Skeletal muscle cell (primary cell): ENCODE measurements at places on chromosomes 4 and X.

GRCh38 chrX:10176121-10177003 is 19.6 kb downstream of the CLCN4 start:
- no peak for DNase-seq

DNA sequence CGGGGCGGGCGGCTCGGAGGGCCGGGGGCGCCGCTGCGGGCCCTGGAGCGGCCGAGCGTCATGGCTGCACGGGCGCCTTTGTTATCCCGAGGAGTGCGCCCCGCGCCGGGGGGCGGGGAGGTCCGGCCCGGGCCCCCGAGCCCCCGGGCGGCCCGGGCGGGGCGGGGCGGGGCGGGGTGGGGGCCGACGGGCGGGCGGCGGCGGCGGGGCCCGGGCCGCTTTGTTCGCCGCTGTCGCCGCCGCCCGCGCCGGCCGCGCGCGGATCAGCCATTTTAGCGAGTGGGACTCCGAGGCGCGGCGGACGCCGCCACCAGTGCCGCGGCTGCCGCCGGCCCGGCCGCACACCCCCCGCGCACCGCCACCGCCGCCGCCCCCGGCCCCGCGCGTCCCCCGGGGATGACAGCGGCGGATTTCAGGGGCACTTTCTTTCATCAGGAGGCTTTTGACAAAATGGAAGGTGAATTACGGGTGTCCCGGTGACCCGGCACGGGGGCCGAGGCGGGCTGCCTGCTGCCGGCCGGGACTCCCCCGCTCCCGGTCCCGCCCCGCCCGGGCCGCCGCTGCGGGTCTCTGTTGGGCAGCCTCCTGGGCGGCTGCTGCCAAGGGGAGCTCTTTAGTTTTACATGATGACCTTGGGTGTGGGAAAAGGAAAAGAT is 1.2 kb downstream of the HMGB3 start:
- DNase-seq, result no peak

DNA sequence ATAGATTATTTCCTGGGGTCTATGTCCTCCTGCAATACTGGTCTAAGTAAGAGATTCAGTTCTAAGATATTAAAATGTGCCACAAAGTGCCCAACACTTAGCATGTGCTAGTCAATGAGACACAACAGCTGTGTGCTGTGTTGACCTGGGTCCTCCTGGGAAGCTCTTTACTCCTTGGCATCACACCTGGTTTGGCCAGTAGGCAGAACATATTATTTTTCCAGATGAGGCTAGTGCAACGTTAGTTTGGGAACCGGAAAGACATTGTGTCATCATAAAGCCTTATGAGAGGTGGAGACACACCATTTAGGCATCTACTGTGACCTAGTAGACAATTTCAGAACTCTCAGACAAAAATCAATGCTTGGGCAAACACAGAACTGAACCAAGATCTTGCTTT is 197.8 kb downstream of the MID1IP1 start:
- DNase-seq, result no peak

GRCh38 chr4:72843466-72843865 is 226.1 kb downstream of the COX18 start:
- DNase-seq, result no peak

DNA sequence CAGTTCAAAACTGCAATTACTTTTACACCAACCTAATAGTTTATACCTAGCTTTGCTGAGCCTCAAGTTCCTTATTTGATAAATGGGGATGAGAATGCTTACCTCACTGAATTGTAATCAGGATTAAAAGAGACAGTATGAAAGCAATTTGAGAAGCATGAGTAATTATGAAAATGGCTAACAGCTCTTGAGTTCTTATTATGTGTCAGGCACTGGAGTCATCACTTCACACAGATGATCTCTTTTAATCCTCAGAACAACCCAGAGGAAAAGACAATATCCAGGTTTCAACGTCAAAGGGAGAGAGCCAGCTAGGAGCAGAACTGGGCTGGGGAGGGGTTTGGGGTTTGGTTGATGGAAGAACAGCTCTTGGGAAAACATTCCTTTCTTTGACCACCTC is 221.0 kb upstream of the NWD2 start:
- DNase-seq, result no peak

- no peak for DNase-seq
These were observed 13.4 kb upstream of the HPSE start for GRCh38 chr4:83348074-83348473.

DNA sequence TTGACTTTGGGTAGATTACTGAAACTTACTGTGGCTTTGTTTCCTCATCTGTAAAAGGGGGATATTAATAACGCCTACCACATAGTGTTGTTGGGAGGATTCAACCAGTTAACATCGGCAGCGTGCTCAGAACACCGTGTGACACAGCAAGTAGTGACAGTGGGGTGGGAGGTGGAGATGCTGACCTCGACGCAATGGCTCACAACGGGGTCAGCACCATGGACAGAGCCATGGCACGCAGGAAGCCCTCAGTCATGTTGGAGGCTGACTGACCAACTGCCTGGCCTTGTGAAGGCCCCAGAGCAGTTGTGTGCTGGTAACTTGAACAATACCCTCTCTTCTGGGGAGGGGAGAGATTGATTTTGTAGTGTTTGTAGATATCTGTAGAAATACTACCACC is 93.2 kb downstream of the WFS1 start:
- no peak for DNase-seq

DNA sequence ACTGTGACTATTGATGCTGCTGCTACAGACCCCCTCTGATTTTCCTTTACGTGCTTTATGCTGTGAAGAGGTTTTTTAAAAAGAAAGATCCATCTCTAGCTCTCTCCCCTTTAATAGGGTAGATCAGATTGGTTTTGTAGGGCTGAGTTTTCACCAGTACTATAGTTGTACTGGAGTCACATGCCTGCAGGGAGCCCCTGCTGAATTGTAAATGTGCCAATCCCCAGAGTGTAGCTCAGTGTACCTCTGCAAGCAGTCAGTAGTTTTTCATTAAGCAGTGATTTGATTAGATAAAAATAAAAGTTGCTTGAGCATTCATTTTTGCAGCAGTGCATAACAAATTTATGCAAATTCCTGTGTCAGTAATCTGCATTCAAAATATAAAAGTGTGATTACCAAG is 179.2 kb downstream of the IL1RAPL2 start:
- no peak for DNase-seq

DNA sequence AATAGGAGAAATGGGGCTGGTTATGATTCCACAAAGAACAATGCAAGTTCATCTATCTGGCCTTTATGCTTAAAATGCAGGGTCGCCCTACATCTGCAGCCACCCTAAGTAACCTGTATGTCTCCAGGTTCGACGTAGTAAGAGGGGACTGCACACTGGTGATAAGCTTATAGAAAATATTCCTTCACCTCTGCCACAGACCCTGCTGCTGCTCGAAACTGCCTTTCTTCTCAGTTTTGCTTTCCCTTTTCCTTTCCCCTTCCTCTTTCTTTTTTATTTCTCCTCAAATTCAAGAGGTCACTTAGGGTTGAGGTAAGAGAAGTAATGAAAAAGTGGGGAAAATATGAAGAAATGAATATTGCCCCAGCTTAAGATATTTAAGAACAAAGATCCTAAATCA is 123.5 kb downstream of the DCHS2 start:
- DNase-seq, result no peak

DNA sequence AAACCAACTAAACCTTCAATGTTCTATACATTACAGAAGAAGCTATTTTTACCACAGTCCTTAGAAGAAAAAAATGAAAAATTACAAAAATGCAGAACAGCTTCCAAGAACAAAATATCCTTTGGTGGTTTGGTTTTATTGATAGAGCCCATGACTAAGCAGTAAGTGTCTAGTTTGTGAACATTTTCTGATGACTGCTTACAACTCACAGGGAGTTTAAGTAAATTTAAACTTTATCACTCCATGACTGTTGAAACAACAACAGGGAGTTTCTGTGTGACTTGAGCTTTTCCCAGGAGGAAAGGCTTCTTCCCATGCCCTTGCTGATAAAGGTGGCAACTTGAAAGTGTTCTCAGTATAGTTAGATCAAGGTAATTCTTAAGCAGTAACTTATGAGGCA is 2.9 kb downstream of the PF4 start:
- DNase-seq, result peak; percentile 82

DNA sequence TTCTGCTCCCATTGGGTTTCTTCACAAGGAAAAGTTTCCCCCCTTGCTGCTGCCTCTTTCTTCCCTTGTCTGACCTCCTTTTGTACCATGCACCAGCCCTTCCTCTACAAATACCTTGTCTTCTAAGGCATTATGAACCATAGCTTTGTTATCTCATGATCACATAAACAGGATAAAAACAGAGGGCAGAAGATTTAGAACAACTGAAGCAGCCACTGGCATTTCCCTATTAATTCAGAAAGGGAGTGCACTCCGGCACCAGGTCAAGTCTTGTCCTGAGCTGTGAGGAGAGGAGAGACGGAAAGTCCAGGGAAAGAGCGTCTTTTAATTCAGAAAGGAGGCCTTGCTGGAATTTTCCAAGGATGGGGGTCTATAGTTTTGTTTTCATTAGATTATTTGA is 281.7 kb downstream of the RCHY1 start:
- no peak for DNase-seq

DNA sequence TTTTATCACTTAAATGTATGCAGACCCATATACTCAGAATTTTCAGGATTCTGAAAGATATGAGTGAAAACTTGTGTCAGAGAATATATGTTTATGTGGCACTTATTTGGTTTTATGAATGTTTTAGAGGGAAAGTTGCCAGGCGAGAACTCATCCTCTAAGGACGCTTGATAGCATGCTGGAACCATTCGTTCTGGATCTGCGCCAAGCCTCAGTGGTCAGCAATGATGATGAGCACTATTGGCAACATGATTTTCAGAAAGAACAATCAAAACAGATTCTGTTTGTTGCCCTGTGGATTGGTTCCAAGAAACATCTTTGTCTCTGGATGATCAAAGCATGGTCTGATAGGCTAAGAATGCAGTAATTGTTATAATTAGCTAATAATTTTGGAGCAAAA is 32.1 kb upstream of the RAPGEF2 start:
- peak; percentile 95 for DNase-seq

- no peak for DNase-seq
These were observed 640.7 kb upstream of the AGA start for GRCh38 chr4:178082906-178083305.

DNA sequence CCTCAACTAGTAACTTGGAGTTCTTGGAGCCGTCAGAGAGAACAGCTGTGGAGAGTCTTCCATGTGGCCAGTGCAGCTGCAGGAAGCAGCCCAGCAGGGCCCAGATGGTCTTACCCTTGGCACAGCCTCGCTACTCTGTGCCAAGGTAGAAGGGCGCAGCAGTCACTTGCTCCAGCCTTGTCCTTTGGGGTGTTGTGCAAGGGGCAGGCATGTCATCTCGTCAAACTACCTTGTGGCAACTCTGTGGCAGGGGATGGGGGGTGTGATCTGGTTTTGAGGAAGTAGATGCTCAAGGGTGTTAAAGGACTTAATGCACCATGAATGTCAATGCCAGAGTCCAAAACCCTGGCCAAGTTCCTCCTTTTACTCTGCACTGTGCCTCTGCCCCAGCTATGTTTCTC is 34.2 kb upstream of the TBC1D14 start:
- no peak for DNase-seq
